Astrocyte (in vitro differentiated cells and primary cell): ENCODE measurements at places on chromosomes 5 and 9.
A peak's percentile ranks its signal among the peaks of the same experiment; 100 is the strongest.

DNA sequence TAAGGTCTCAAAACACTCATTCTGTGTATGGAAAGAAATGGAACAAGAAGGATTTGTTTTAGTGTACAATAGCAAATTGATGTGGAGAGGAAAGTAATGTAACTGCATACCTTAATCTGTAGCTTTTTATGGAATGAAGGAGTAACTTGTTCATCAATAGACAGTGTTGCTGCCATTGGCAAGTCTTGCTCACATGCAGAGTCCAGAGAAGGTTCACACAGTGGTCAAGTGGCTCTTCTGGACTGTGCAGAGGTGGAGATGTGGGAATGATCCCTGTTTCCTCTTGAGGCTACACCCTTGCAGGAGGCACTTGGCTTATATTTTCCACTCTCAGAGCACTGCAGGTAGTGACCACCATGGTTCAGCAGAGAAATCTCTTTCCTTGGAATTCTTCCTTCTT, 132.9 kb upstream of the ANKH start:
- DNase-seq: peak; percentile 51

DNA sequence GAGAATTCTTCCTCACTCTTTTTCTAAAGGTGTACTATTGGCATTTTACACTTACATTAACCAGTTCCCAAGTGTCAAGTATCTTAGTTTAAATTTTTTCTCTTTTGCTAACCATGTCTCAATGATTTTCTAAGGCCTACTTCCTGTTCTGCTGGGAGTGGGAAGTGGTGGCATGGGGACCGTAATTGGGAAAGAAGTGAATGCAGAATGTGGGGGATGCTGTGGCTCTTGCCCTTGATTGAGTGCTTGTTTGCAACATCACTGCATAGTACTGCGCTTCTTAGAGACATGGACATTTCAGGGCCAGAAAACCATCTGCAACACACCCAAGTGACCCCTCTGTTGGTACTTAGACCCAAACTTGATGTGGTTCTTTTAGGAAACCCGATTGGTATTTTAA, 32.8 kb downstream of the MRRF start:
- DNase-seq: no peak

DNA sequence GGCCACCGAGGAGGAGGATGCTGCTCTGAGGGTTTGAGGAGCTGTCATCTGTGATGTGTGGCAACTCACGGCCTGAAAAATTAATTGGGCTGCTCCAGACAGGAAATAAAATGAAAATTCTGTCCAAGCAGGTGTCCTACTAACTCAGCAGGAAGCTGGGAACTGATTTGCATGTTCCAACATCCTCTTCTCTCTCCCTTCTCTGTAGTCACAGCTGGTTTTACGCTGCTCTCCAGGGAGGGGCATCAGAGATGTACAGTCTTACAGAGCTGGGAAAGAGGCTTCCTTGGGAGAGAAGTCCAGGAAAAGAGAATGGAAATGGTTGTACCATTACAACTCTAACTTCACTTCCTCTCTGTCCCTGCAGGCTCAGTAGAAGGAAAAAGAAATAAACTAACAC, 24.2 kb upstream of the SIL1 start:
- DNase-seq: no peak

DNA sequence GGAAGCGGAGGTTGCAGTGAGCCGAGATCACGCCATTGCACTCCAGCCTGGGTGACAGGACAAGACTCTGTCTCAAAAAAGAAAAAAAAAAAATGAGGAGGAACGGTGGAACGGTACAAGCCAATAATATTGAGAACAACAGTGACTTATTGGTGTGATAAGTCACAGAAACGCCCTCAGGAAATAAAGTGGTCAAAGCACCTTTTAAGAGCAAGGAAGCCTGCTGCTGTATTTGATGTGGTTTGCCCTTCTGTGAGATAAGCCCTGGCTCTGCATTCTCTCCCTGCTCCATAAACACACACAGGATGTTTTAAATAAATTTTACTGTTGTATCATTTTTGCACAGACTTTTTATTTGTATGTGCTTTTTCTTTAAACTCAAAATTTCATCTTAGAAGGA, 269.9 kb upstream of the MSX2 start:
- DNase-seq: no peak

DNA sequence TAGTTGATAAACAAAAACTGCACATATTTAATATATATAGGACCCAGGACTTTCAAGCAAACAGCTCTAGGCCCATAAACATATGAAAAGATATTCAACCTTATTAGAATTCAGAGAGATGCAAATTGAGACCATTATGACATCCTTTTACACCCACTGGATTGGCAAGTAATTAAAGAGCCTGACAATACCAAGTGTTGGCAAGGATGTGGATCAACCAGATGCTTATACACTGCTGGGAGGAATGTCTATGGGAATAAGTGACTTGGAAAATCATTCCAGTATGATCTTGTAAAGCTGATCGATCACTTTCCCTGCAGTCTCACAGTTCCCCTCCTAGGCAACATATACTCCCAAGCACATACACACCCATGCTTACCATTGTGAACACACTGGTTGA, 15.5 kb upstream of the TCOF1 start:
- DNase-seq: no peak

GRCh38 chr5:58912116-58912515, 329.2 kb downstream of the RAB3C start:
- no peak for DNase-seq
